HT-29 (cell line): ENCODE measurements at places on chromosomes 16 and 17.

DNA sequence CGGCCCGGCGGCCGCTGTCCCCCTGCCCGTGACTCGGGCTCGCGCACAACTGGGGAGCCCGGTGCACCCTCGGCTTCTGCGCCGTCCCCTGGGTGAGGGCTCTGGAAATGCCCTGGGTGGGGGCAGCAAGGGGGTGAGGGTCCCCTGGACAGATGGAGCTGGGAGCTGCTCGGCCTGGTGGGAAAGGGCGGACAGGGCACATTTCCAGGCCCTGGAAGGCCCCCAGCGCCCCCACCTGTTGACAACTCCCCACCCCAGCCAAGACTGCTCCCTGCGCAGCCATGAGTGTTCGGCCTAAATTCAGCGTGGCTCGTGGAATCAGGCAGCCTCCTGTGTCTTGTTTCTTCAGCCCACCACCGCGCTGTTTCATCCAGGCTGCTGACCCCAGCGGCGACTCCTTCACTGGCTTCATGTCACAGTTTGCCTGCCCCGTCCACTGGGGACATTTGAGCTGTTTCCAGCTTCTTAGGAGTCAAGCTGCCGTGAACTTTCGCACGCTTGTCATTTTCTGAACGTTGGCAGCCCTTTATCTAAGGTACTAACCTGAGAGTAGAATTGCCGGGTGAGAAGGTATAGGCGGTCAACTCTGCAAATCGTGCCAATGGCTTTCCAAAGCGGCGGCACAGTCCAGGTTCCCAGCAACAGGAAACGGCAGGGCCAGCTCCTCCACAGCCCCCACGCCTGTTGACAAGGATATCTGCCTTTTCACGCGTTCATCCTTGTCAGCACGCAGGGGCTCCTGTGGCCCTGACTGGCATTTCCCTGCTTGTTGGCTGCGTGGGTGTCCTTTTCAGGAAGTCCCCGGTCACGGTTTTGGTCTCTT lies 895 bp downstream of the UTS2R start:
- no peak for DNase-seq

GRCh38 chr16:13436641-13437412 lies 483.1 kb upstream of the ERCC4 start:
- DNase-seq = no peak

DNA sequence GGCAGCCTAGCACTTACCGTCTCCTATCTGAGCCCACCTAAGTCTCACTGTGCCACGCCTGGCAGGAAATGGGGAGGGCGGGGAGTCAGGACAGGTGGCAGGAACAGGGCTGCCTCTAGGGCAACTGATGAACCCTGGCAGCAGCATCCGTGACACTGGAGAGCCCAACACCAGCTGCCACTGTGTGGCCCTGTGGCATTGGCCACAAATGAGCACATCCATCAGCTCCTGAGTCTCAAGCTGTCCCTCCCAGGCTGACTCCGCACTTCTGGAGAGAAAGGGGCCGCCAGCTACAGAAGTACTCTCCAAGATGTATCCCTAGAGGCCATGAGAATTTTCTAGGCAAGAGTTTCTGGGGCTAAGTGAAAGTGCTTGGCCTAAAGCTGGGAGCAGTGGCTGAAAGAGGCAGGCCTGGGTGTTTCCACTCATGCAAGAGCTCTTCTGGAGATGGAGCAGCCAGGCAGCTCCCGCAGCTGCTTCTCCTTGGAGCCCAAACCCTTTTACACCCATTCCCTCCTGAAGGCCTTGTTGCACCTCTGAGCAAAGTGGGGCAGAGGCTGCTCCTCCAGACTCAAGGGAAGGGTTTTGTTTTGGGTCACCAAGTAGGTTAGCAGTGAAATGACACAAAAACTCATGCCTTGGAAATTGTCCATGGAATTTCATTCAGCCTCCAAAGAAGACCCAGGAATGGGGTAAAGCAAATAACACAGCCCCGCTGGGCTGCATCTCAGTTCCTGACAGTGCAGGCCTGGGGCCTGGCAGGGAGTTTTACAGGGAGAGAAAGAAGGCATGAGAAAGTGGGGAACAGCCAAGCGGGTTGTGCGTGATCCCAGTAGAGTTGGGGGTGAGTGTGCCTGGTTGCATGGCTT lies 25.8 kb downstream of the PEMT start:
- no peak for DNase-seq

GRCh38 chr16:28180655-28181460 lies 30.9 kb downstream of the XPO6 start:
- no peak for DNase-seq

GRCh38 chr17:45573924-45574770 lies 83.6 kb upstream of the PLEKHM1 start:
- DNase-seq = no peak

DNA sequence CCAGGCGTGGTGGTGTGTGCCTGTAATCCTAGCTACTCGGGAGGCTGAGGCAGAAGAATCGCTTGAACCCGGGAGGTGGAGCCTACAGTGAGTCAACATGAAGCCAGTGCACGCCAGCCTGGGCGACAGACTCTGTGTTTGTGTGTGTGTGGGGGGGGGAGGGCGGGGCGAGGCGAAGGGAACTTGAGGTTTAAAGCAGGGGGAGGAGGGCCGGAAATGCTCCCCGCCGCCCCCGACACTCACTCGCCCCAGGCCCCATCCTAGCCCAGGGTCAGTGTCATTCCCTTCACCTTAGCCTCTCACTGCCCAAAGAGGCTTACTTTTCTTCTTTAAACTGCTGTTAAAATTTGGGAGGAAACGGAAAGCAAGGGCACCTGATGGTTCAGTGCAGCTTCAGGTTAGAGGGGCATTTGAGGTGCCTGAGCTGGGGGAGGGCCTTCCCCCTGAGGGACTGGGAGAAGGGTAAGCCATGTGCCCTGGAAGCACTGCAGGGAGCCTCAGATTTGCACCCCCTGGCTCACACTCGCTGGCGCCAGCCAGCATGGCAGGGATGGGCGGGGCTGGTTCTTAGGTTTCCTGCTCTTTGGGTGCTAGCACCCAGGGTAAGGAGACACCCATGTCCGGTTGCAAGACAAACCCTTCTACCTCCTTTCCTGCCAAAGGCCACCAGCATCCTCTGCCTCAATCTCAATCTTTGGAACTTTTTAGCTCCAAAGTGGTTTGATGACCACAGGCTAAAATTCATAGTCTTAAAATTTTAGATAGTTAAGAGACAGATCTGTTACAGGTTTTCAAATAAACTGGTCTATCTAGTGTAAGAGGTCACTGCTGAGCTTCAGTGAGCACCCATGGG lies 2.2 kb upstream of the LIMD2 start:
- DNase-seq = no peak

- no peak for DNase-seq
Measured at GRCh38 chr17:34850964-34851363, 110.3 kb downstream of the CCT6B start.

DNA sequence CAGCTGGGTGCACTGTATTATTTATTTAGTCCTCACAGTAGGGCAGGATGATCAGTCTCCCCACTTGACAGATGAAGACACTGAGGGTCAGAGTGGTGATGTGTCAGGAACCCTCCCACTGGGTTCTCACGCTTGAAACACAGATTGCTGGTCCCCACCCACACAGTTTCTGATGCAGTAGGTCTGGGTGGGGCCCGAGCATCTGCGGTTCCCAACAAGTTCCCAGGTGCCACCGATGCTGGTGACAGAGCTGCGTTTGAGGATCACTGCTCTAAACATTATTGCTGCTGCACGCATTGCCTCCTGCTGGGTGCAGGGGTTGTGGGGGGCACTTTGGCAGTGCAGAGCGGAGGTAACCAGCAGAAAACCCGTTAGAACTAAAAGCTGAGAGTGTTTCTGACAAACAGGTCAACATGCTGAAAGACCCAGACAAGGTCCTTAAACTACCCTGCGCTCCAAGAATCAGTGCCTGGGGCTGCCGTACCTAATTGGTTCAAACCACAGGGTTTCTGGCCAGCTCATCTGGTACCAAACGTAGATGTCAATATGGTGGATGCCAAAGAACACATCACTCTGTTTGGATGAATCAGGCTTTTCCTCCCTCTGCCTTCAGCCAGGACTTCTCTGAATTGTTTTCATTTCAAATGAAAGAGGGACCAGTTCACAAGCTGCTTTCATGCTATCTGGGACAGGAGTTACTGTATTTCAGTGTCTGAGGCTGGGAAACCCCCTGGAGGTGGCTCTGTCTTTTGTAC lies 76.0 kb downstream of the ABCC1 start:
- DNase-seq = no peak

DNA sequence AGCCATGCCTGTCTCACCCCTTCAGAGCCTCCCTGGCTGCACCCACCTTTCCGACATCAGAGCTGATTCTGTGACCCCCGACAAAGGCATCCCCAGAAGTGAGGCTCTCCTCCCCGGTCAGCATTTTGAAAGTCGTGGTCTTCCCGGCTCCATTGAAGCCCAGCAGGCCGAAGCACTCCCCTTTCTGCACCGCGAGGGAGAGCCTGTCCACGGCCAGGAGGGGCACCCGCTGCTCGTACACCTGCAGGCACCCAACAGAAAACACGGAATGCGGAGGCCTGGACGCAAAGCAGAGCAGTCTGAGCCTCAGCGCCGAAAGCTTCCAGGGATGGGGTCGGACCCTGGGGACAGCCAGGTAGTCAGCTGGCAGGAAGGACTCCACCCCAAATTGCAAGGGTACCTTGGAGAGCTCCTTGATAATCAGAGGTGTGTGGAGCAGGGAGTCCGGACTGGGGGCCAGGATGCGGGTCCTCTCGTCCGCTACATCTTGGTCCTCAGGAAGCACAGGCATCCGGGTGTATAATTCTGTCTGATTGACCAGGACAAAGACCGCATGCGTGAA lies 13.1 kb upstream of the RNPS1 start:
- no peak for DNase-seq

GRCh38 chr16:67746846-67747245 lies 27.7 kb upstream of the GFOD2 start:
- no peak for DNase-seq
